Left lobe of liver (tissue), 2 donors: ENCODE measurements at places on chromosomes 5 and 9. TPM values are rescaled to one million over a fixed set of nuclear protein-coding genes. Genes with fewer than 3 reads are reported as not detected.

The BTNL8 gene
- 0.45 TPM for total RNA-seq

The C8G gene
- total RNA-seq, result 411 TPM

The GCNT4 gene
- total RNA-seq, result 0.25 TPM

The RGS3 gene
- total RNA-seq, result 19.5 TPM

The TRIM41 gene
- 23.0 TPM for total RNA-seq

The CNTNAP3B gene
- 2.0 TPM for total RNA-seq

The PCDHB10 gene
- total RNA-seq, result 0.28 TPM

The PCDHA10 gene
- total RNA-seq, result not detected

The RGS7BP gene
- 0.48 TPM for total RNA-seq

The CBY3 gene
- total RNA-seq, result not detected
